ENCODE measurements at places on chromosomes 1 and 21. TPM values are rescaled to one million over a fixed set of nuclear protein-coding genes. Genes with fewer than 3 reads are reported as not detected.

DNA sequence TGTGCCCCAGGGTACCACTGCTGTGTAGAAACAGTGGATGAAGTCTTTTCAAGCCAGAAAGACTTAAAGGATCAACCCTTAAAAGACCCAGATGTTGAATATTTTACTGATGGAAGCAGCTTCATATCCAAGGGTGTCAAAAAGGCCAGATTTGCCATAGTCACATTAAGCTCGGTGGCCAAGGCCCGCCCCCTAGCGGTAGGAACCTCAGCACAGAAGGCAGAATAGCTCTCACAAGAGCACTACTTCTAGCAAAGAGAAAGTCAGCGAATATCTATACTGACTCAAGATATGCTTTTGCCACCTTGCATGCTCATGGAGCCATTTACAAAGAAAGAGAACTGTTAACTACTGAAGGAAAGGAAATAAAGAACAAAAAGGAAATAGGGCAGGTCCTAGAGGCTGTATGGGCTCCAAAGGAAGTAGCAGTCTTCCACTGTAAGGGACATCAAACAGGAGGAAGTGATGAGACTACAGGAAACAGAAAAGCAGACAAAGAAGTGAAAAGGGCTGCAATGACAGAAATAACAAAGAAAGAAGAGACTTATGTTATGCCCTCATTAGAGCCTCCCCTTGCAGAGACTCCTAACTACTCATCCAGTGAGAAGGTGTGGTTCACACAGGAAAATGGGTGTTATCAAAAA lies 90.5 kb downstream of the LIPI start:
- H3K4me1 ChIP-seq: peaks cover 11% of the 10 kb centered on the region
- H3K27me3 ChIP-seq: no peaks in the 10 kb centered on the region
- H3K27ac ChIP-seq: no peak overlapping the region

- H3K36me3 ChIP-seq: no peaks in the 10 kb centered on the region
- H3K4me3 ChIP-seq: no peak overlapping the region
- no peaks in the 10 kb centered on the region for H3K27me3 ChIP-seq
- H3K27ac ChIP-seq: no peak overlapping the region
Observed at GRCh38 chr1:93735722-93736121, 54.1 kb upstream of the BCAR3 start.

- no peak overlapping the region for H3K4me3 ChIP-seq
- peaks cover 1% of the 10 kb centered on the region for H3K36me3 ChIP-seq
- H3K4me1 ChIP-seq: peaks cover 52% of the 10 kb centered on the region
- peak; percentile 82 for DNase-seq
- peaks cover 2% of the 10 kb centered on the region for H3K27me3 ChIP-seq
- H3K27ac ChIP-seq: peak overlapping the region; percentile 77
Observed at GRCh38 chr1:29711582-29712283, 475.4 kb downstream of the PTPRU start.

- H3K27ac ChIP-seq: no peak overlapping the region
- H3K27me3 ChIP-seq: peaks cover 9% of the 10 kb centered on the region
- H3K4me3 ChIP-seq: no peak overlapping the region
- H3K4me1 ChIP-seq: no peaks in the 10 kb centered on the region
- H3K36me3 ChIP-seq: no peaks in the 10 kb centered on the region
Observed at GRCh38 chr1:34002810-34003209, 138.9 kb downstream of the HMGB4 start.

- H3K27ac ChIP-seq: no peak overlapping the region
- no peak overlapping the region for H3K4me3 ChIP-seq
- H3K4me1 ChIP-seq: no peaks in the 10 kb centered on the region
- peaks cover 31% of the 10 kb centered on the region for H3K27me3 ChIP-seq
- DNase-seq: no peak
- H3K36me3 ChIP-seq: no peaks in the 10 kb centered on the region
Observed at GRCh38 chr1:38068220-38068979, 21.8 kb upstream of the POU3F1 start.

DNA sequence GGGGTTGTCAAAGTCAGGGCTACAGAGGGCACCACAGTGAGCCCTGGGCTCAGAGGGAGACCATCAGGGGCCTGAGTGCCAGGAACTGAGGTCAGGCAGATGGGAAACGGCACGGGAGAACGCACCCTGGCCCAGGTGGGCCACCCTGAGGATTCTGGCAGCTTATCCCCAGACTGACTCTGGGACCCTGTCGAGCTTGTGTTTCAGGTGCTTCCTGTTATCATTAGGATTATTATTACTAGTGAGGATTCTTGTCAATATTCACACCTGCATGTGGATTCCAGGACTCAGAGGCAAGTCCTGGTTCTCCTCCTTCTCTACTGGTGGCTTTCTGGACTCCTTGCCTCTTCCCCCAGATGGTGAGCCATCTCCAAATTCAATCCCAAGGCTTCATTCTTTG lies 15.2 kb downstream of the VSIG8 start:
- H3K4me3 ChIP-seq: no peak overlapping the region
- DNase-seq: no peak
- H3K36me3 ChIP-seq: no peaks in the 10 kb centered on the region

DNA sequence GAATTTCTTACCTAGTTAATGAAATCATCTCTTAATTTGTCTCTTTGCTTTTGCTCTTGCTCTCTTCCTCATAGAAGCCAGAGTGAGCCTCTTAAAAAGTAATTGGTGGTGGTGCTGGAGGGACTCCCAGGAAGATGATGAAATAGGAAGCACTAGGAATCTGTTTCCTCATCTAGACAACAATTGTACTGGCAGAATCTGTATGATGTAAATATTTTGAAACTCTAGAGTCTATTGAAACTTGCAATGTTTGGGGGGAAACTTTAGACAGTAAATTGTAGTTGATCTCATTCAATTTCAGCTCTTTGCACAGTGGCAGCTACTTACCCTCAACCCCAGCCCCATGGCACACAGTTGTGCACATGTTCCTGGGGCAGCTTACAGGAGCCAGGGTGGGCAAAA lies 10.6 kb downstream of the RGSL1 start:
- H3K36me3 ChIP-seq: no peaks in the 10 kb centered on the region
- H3K27me3 ChIP-seq: peaks cover 40% of the 10 kb centered on the region
- H3K4me1 ChIP-seq: no peaks in the 10 kb centered on the region

DNA sequence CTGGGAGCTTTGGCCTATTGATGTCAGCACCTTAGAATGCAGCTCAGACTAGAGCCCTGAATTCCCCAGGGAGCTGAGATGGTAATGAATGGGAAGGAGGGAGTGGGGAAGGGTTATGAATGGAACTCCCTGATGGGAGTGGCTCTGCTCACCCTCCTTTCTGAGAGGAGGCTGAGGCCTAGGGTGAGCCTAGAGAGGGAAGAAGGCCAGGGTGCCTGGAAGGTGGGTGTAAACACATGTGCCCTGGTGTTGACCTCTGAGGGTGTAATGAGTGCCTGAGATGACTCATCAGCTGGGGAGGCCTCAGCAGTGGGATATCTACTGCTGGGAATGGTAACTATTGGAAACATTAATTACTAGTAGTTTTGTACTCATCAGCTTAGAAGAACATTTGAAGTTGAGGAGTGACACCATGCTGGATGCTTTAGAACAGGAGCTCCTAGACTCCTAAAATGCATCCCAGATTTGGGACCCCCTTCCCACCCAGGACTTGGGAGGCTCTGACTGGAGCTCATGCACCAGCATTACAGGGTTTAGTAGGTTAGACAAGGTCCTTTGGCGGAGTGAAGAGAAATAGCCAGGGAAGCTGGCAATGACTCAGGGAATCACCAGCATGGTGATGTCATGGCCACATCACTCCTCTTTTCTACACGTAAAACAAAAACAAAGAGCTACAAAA lies 16.0 kb upstream of the PIGV start:
- H3K36me3 ChIP-seq: peaks cover 80% of the 10 kb centered on the region
- peaks cover 20% of the 10 kb centered on the region for H3K4me1 ChIP-seq
- peak overlapping the region; percentile 2 for H3K27ac ChIP-seq
- no peaks in the 10 kb centered on the region for H3K27me3 ChIP-seq
- DNase-seq: no peak

DNA sequence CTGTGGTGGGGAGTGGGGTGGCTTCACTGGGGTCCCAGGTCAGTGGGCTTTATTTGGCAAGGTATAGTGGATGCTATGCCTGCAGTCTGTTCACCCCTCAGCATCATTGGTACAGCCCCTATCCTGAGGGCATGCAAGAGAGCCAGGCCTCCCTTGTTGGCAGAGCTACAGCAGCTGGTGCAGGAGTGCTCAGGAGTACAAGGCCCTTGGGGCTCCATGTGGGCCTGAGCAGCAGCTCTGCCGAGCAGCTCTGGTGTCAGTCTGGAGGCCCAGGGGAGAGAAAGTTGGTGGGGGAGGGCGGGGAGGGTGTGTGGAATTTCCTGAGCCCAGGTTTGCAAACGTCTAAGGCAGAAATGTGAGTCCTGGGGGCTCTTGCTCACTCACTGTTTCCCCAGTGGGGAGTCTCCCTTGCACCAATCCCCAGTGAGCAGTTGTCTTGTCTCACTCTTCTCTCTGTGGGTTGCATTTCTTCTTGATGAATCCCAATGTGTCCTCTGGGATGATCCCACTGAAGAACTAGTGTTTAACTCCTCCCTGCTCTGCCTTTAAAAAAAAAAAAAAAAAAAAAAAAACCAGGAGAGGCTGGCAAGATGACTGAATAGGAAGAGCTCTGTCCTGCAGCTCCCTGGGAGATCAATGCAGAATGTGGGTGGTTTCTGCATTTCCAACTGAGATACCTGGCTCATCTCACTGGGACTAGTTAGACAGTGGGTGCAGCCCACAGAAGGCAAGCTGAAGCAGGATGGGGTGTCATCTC lies 39.5 kb upstream of the CYP4X1 start:
- no peaks in the 10 kb centered on the region for H3K4me1 ChIP-seq
- H3K36me3 ChIP-seq: no peaks in the 10 kb centered on the region
- no peak for DNase-seq
- H3K27me3 ChIP-seq: peaks cover 31% of the 10 kb centered on the region

ANKRD34A gene
- total RNA-seq: 4.6 TPM

CD5L gene
- total RNA-seq: not detected

GBP3 gene
- 32.0 TPM for total RNA-seq

LAD1 gene
- total RNA-seq: not detected

EPRS1 gene
- 100 TPM for total RNA-seq

C1orf115 gene
- total RNA-seq: 0.12 TPM
